Thoracic aorta endothelial cell (primary cell): ENCODE measurements at places on chromosomes 7 and 10. TPM values are rescaled to one million over a fixed set of nuclear protein-coding genes. Genes with fewer than 3 reads are reported as not detected.

The PDSS1 gene
- total RNA-seq, result 16.1 and 16.9 TPM in 2 replicates

The ALOX5 gene
- not detected in 2 replicates for total RNA-seq

The MKLN1 gene
- total RNA-seq, result 50.0 and 54.3 TPM in 2 replicates

The SPDYE1 gene
- total RNA-seq, result 0.07 TPM in 1 of 2 replicates, not detected in the other

The SPDYE18 gene
- total RNA-seq, result 0.14 TPM in 1 of 2 replicates, not detected in the other

The GDF2 gene
- not detected in 2 replicates for total RNA-seq

The SPDYE5 gene
- total RNA-seq, result under 0.01 TPM in 1 of 2 replicates, not detected in the other

The GPC2 gene
- 3.9 and 4.1 TPM in 2 replicates for total RNA-seq

The RNF133 gene
- total RNA-seq, result 2.7 and 4.2 TPM in 2 replicates

The GPR85 gene
- total RNA-seq, result 0.53 and 6.2 TPM in 2 replicates

The CC2D2B gene
- total RNA-seq, result 0.27 and 0.36 TPM in 2 replicates

The MINDY3 gene
- 39.8 and 45.2 TPM in 2 replicates for total RNA-seq

The LOXL4 gene
- 1.2 and 1.6 TPM in 2 replicates for total RNA-seq

The CHAT gene
- not detected in 2 replicates for total RNA-seq

The LIPF gene
- total RNA-seq, result not detected in 2 replicates

The CFAP69 gene
- total RNA-seq, result 2.0 and 3.5 TPM in 2 replicates

The C10orf67 gene
- total RNA-seq, result not detected in 2 replicates

The PPP1R3C gene
- 1.1 and 1.6 TPM in 2 replicates for total RNA-seq

The CALN1 gene
- not detected in 2 replicates for total RNA-seq

The PGAM2 gene
- total RNA-seq, result 0.22 TPM in 1 of 2 replicates, not detected in the other

The TECPR1 gene
- total RNA-seq, result 46.7 and 56.3 TPM in 2 replicates

The ACTR3C gene
- total RNA-seq, result 0.07 and 0.13 TPM in 2 replicates

The LRRD1 gene
- total RNA-seq, result 0.07 and 0.13 TPM in 2 replicates

The TMEM270 gene
- total RNA-seq, result not detected in 2 replicates

The CHN2 gene
- total RNA-seq, result 0.53 TPM in 1 of 2 replicates, not detected in the other

The OPN1SW gene
- total RNA-seq, result not detected in 2 replicates

The PNLIPRP2 gene
- total RNA-seq, result not detected in 2 replicates

The MEST gene
- 7.2 and 9.2 TPM in 2 replicates for total RNA-seq

The TBX20 gene
- 0.29 and 14.4 TPM in 2 replicates for total RNA-seq

The CFTR gene
- total RNA-seq, result not detected in 2 replicates

The RBP4 gene
- total RNA-seq, result not detected in 2 replicates

The TMEM196 gene
- not detected in 2 replicates for total RNA-seq

The CCDC3 gene
- total RNA-seq, result 1.7 and 1.8 TPM in 2 replicates

The CPA2 gene
- total RNA-seq, result not detected in 2 replicates

The SPAM1 gene
- not detected in 2 replicates for total RNA-seq

The SPDYE2 gene
- total RNA-seq, result not detected in 2 replicates

The TMEM236 gene
- 0.14 and 0.66 TPM in 2 replicates for total RNA-seq

The MOGAT3 gene
- total RNA-seq, result not detected in 2 replicates

The SPDYE2B gene
- total RNA-seq, result not detected in 2 replicates

The HECW1 gene
- total RNA-seq, result not detected in 2 replicates

The MCM7 gene
- total RNA-seq, result 121 and 175 TPM in 2 replicates

The VGF gene
- total RNA-seq, result 0.07 TPM in 1 of 2 replicates, not detected in the other

The RBM20 gene
- not detected in 2 replicates for total RNA-seq

The STAG3 gene
- 0.79 and 3.3 TPM in 2 replicates for total RNA-seq

The AKR1C2 gene
- total RNA-seq, result 2.0 and 2.2 TPM in 2 replicates

The NACAD gene
- 0.66 and 1.1 TPM in 2 replicates for total RNA-seq

The JAZF1 gene
- 9.8 and 11.1 TPM in 2 replicates for total RNA-seq

The ORAI2 gene
- 51.2 and 62.2 TPM in 2 replicates for total RNA-seq

The ALKBH4 gene
- total RNA-seq, result 6.3 and 7.9 TPM in 2 replicates

The ZNF736 gene
- 9.0 and 11.7 TPM in 2 replicates for total RNA-seq

The PDGFA gene
- total RNA-seq, result 50.0 and 55.4 TPM in 2 replicates

The CSTF2T gene
- total RNA-seq, result 23.7 and 27.0 TPM in 2 replicates
